ENCODE measurements at places on chromosomes 7 and 10.

GRCh38 chr7:56077681-56078080 is 13.6 kb downstream of the SUMF2 start:
- no peak for DNase-seq

DNA sequence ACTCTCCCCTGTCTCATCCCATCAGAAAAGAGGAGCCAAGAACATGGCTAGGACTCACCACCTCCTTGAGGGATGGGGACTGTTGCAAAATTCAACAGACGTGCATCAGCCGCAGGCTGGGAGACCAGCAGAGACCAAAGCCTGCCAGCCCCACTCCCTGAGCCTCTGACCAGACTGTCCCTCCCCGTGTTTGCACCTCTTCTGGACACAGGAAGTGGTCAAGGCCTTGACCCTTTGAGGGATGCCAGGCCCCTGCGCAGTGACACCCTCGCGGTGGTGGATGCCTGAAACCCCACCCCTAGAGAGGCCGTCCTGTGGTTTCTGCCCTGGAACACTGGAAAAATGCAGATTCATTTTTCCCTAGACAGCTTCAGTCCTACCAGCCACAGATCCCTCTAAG is 128.4 kb upstream of the TCF7L2 start:
- no peak for DNase-seq

DNA sequence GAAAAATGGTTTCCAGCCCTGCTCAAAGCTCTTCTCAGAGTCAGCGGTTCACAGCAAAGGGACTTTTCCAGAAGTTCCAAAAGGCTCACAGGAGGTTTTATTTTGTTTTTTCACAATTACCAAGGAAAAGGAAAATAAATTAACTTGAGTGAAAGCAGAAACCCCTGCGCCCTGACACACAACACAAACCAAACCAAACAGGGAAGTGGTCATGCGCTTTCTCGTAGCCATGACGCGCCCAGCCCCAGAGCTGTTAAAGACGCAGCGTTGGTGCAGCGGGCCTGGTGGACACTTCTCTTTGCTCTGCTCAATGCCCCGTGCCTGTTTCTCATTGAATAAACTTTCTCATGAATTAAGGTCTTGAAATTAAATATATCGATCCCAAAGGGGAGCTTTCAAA is 134.4 kb upstream of the LYZL2 start:
- DNase-seq: no peak

DNA sequence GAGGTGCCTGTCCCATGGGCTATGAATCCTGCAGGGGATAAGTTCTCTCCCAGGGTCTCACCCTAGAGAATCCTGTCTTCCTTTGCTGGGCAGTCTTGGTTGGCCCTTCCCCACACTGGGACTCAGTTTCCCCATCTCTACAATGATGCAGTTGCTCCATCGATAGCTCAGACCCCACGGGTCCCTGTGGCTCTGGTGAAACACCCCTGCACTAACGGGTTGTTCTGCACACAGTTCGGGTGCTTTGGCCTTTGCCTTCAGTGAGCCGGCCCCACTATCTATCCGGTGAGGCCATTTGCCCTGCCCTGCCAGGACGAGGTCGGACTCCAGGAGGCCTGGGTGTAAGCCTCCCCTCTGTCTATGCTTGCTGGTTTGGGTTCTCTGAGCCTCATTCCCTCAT is 76.5 kb upstream of the PCBD1 start:
- DNase-seq: no peak

DNA sequence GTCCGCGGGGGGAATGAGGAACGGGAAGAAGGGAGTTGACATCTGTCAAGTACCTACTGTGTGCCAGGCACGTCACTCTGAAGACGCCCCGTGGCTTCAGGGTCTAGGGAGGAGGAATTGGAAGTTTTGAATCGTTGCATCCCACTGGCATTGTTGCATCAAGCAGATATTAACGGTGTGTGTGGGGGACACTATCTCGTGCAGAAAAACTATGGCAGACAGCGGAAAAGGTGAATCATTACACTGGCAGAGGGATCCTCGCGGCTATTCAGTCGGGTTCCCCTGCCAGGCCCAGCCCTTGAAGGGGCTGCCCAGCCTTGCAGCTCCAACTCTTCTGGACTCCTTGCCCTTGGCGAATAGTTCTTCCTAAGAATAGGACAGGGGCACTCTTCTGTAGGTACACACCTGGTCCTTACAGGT is 1.0 kb upstream of the KIAA1549 start:
- DNase-seq: no peak

DNA sequence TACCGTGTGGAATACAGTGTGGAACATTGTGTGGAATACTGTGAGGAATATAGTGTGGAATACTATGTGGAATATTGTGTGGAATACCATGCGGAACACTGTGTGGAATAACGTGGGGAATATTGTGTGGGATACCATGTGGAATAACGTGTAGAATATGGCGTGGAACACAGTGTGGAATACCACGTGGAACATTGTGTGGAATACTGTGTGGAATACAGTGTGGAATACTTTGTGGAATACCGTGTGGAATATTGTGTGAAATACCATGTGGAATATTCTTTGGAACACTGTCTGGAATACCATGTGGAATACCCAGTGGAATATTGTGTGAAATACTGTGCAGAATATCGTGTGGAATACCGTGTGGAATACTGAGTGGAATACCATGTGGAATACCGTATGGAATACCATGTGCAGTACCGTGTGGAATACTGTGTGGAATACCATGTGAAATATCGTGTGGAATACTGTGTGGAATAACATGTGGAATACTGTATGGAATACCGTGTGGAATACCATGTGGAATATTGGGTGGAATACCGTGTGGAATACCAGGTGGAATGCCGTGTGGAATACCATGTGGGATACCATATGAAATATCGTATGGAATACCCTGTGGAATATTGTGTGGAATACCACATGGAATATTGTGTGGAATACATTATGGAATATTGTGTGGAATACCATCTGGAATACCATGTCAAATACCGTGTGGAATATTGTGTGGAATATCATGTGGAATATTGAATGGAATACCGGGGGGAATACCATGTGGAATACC is 133.1 kb upstream of the CHST15 start:
- DNase-seq: no peak

DNA sequence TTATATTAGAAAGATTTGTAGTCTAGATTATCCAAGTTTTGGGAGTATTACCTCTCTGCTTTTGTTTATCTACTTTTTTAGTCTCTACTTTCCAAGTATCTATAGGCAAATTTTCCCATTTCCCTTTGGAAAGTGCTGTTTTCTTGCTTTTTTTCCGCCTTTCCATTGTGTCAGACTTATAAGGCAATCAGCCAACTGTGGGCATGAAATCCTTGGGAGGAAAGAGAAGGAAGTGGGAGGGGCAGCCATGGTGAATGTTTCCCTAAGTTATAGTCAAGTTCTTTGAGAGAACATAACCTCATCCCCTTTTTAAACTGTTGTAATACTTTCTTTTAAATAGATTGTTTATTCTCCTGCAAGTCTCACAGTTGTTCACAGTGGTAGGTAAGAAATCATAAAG is 52.6 kb downstream of the PTEN start:
- no peak for DNase-seq

DNA sequence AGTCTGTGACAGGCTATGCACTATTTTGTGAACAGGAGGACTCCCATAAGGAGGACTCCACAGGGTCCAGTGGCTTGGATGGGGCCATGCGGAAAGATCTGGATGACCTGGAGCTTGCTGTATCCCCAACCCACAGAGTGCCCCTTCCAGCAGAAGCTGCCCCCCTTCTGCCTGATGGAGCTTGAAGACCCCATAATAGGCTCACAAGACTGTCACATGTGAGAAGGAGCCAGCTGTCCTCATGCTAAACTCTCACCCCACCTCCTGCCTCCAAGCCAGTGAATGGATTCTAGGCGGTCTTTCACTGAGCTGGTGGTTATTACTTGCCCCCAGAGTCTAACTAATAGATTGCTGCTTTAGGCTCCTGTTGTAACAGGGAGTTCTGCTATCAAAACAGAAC is 79.1 kb downstream of the XRCC2 start:
- DNase-seq: no peak
